Natural killer cell (primary cell): ENCODE measurements at places on chromosomes 6 and 20. TPM values are rescaled to one million over a fixed set of nuclear protein-coding genes. Genes with fewer than 3 reads are reported as not detected.

Gene PGC
- total RNA-seq = not detected

GRCh38 chr6:26268659-26269402 lies 96.2 kb upstream of the BTN3A2 start:
- peaks cover 25% of the 10 kb centered on the region for H3K4me1 ChIP-seq
- H3K27me3 ChIP-seq = no peaks in the 10 kb centered on the region
- DNase-seq = no peak
- H3K36me3 ChIP-seq = no peaks in the 10 kb centered on the region
- H3K4me3 ChIP-seq = no peak overlapping the region

DNA sequence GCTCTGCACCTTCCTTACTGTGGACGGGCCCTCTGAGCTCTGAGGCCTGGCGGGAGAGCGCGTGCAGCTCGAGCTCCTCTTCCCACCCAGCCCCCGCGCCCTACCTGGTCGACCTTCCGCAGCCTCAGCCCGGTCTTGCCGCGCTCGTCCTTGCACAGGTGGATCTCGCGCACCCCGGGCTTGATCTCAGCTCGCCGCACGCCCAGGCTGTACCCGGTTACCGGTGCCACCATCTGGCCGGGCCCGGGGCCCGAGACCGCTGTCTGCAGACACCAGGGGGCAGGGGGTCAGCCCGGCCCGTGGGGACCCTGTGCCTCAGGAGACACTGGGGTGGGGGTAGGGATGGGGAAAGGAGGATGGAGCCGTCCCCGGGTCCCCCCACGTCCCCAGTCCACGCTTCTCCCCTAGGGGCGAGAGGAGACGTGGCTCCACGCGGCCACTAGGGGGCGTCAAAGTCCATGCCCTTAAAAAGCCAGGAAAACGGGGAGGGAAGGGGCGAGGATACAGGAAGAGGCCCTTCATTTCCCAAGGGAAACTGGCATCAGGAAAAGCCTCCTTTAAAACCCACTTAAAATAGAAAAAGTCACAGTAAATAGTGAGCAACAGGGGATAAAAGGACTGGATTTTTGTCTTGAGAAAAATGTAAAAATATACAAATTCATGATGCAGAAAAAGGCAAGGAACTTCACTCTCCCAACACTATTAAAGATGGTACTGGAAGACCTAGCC lies 15.5 kb downstream of the SDCBP2 start:
- H3K36me3 ChIP-seq = no peaks in the 10 kb centered on the region
- peak; percentile 58 for DNase-seq
- H3K4me1 ChIP-seq = peaks cover 6% of the 10 kb centered on the region

Gene EYA4
- not detected for total RNA-seq

- no peaks in the 10 kb centered on the region for H3K36me3 ChIP-seq
- no peaks in the 10 kb centered on the region for H3K4me1 ChIP-seq
- DNase-seq = no peak
- H3K4me3 ChIP-seq = no peak overlapping the region
Measured at GRCh38 chr20:43438578-43439316, 18.9 kb upstream of the SRSF6 start.

GRCh38 chr6:30725713-30726505 lies 5.8 kb downstream of the TUBB start:
- no peak overlapping the region for H3K4me3 ChIP-seq
- peaks cover 31% of the 10 kb centered on the region for H3K4me1 ChIP-seq
- no peaks in the 10 kb centered on the region for H3K27me3 ChIP-seq
- H3K27ac ChIP-seq = no peak overlapping the region

DNA sequence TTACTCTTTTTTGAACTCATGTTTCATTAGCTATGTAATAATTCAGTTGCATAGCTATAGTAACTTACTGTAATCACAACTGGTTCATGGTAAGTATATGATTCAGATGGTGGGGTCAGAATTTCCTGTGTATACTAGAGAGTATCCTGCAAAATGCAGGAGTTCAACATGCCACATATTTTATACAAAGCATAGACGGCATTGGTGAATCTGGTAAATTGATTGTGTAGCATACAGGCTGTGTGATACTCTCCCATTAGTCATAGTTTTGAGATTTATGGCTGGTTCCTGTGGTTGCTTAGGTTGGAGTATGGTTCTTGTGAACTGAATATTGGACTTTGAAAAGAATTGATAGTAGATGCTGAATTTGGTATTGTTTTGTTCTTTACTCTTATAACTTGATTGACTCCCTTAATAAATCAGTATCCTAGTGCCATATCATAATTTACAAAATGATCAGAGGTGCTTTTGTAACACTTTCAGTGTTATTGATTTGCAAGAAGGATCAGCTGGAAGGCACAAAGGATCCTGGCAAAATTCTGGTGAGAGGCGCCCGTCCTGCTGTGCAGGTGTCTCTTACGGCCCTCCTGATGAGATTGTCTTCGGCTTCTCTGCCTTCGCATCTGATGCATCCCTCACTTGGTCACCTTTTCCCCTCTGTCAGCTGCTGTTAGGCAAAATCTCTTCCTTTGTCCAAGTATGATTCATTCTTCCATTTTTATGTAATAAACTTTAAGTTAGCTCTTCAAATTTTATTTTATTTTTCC lies 22.6 kb downstream of the SNX9 start:
- no peak overlapping the region for H3K4me3 ChIP-seq
- no peaks in the 10 kb centered on the region for H3K36me3 ChIP-seq
- no peaks in the 10 kb centered on the region for H3K27me3 ChIP-seq
- no peaks in the 10 kb centered on the region for H3K4me1 ChIP-seq
- no peak for DNase-seq

Gene SRMS
- not detected for total RNA-seq

DNA sequence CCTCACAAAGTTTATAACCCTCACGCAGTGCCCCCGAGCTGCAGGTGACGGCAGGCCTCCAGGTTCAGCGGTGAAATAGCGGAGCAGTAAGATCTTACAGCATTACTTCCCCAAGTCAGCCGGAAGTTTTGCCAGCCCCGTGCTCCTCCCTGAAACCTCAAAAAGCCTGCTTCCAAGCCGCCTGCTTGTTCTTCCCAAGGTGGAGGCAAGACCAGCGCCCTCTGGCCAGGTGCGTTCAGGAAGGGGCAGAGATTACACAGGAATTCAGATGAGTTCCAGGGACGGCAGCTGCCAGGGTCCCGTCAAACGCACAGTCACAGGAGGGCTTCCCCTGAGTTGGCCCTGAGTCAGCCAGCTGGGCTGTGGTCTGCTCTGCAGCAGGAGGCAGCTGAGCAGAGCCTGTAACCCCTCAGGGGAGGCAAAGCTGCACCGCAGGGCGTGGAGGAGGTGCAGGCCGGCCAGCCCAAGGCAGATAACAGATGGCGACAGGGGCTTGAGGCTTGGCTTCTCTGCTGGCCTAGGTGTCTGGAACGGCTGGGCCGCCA lies 124.1 kb upstream of the RPS6KA2 start:
- peaks cover 34% of the 10 kb centered on the region for H3K4me1 ChIP-seq
- H3K27ac ChIP-seq = peak overlapping the region; percentile 26
- H3K4me3 ChIP-seq = peak overlapping the region; percentile 22
- H3K36me3 ChIP-seq = no peaks in the 10 kb centered on the region

DNA sequence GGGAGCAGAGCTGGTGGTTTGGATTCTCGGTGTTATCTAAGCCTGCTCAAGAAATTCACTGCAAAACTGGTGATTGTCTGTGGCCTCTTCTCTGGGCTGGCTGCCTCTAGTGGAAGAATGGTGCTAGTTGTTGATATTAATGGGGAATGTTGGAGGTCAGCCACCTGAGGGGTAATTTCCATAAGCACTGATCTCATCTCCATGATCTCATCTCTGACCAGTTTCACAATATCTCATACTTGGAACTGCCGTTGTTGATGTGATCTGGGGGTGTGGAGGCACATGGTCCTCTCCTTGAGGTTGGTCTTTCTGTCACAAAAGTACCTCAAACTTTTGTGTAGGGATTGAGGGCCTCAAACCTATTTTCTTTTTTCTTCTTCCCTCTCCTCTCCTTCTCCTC lies 102.6 kb downstream of the CD109 start:
- DNase-seq = no peak
- H3K27me3 ChIP-seq = no peaks in the 10 kb centered on the region
- no peak overlapping the region for H3K4me3 ChIP-seq
- no peak overlapping the region for H3K27ac ChIP-seq
- H3K4me1 ChIP-seq = no peaks in the 10 kb centered on the region
- no peaks in the 10 kb centered on the region for H3K36me3 ChIP-seq

Gene ZSWIM1
- total RNA-seq = 2.4 TPM

DNA sequence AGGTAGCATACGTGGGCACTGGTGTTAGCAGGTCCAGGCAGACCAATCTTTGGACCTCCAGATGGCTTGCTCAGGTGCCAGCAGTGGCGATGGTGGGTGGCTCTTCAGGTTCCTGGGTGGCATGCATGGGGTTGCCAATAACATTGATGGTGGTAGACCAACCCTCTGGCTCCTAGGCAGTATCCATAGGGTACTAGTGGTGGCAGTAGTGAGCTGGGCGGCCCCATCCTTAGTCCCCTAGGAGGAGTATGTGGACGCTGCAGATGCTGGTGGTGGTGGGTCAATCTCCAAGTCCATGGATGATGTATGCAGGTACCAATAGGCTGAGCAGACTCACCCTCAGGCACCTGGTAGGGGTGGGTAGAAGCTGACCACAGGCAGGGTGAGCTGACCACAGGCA lies 70.6 kb downstream of the ZC2HC1B start:
- no peaks in the 10 kb centered on the region for H3K36me3 ChIP-seq
- no peaks in the 10 kb centered on the region for H3K4me1 ChIP-seq
- DNase-seq = no peak
- no peak overlapping the region for H3K4me3 ChIP-seq
- peaks cover 2% of the 10 kb centered on the region for H3K27me3 ChIP-seq
- no peak overlapping the region for H3K27ac ChIP-seq

DNA sequence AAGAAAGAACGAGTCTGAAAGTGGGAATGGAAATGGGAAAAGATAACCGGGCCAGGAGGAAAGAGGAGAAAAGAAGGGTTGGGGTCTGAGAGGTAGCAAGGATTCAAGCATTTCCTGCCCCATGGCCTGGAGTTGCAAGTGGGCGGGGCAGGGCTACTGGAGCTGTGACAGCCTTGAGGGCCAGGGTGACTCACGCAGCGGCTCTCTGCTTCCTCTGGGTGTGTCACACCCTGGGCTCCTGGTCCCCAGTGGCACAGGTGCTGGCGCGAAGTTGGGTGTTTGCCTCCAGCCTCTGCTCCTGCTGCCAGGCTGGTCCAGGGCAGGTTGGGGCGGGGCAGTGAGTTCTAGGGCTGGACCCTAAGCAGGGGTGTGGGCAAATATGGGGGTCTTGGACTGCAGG lies 3.3 kb upstream of the ULBP3 start:
- H3K4me1 ChIP-seq = peaks cover 27% of the 10 kb centered on the region
- peak; percentile 50 for DNase-seq
- no peaks in the 10 kb centered on the region for H3K36me3 ChIP-seq

Gene COX4I2
- total RNA-seq = not detected

Gene HLA-DOB
- total RNA-seq = 13.7 TPM

Gene L3MBTL1
- 17.1 TPM for total RNA-seq

Gene BPIFB1
- not detected for total RNA-seq

- H3K4me1 ChIP-seq = peaks cover 12% of the 10 kb centered on the region
- no peak overlapping the region for H3K4me3 ChIP-seq
- H3K27me3 ChIP-seq = no peaks in the 10 kb centered on the region
- peaks cover 2% of the 10 kb centered on the region for H3K36me3 ChIP-seq
Measured at GRCh38 chr6:16758163-16758975, 2.9 kb downstream of the ATXN1 start.

DNA sequence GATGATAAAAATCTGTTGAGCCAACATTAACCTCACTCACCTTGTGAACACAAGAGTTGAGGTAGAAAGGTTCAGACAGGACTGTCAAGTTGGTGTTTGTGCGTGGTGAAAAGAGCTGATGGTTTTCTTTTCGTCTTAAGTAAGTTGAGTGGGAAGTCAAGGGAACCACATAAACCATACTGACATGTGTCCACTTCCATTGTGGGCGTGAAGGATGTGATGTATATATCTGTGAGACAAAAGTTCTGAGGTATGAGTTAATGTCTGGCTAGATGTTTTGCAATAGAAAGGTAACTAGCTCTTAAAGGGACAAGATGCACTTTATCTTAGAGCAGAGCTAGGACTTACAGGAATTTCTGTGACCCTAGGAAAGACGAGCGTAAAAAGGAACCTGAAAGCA lies 1272.1 kb upstream of the ADGRB3 start:
- H3K27ac ChIP-seq = no peak overlapping the region
- no peak overlapping the region for H3K4me3 ChIP-seq
- DNase-seq = no peak
- no peaks in the 10 kb centered on the region for H3K36me3 ChIP-seq

Gene TUBB1
- 46.9 TPM for total RNA-seq

DNA sequence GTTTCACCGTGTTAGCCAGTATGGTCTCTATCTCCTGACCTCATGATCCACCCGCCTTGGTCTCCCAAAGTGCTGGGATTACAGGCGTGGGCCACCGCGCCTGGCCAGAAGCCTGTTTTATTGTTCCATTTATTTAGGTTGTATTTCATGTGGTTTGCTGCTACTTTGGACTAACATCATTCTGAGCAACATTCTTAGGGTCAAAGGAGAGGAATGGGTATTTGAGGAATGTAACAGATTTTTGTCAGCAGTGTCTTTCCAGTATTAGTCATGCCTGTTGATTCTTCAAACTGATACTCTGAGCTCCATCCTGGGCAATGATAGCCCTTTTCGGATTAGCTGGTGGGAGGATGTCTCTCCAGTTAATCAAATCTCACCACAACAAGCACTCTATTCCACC lies 213.0 kb upstream of the CITED2 start:
- DNase-seq = no peak
- H3K4me3 ChIP-seq = no peak overlapping the region
- no peak overlapping the region for H3K27ac ChIP-seq
- no peaks in the 10 kb centered on the region for H3K36me3 ChIP-seq
- no peaks in the 10 kb centered on the region for H3K27me3 ChIP-seq

DNA sequence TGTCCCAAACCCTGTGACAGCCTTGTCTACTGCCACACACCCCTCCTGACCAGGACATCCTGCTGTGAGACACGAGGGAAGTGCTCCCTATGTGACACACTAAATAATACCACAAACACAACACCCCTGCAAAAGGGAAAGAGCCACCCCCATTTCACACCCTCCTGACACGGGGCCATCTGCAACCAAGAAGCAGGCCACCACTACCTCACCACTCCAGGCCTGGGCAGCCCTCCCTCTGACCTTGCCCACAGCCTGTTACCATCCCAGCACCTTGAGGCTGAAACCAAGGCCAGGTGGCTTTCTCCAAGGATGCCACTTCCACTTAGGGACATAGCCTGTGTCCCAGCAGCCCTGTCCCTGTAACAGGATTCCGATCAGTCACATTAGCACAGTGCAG lies 68.2 kb downstream of the NINL start:
- no peaks in the 10 kb centered on the region for H3K4me1 ChIP-seq
- no peaks in the 10 kb centered on the region for H3K36me3 ChIP-seq
- no peak for DNase-seq
- H3K27me3 ChIP-seq = no peaks in the 10 kb centered on the region
- no peak overlapping the region for H3K4me3 ChIP-seq
